ENCODE measurements at places on chromosomes 1 and 21.

DNA sequence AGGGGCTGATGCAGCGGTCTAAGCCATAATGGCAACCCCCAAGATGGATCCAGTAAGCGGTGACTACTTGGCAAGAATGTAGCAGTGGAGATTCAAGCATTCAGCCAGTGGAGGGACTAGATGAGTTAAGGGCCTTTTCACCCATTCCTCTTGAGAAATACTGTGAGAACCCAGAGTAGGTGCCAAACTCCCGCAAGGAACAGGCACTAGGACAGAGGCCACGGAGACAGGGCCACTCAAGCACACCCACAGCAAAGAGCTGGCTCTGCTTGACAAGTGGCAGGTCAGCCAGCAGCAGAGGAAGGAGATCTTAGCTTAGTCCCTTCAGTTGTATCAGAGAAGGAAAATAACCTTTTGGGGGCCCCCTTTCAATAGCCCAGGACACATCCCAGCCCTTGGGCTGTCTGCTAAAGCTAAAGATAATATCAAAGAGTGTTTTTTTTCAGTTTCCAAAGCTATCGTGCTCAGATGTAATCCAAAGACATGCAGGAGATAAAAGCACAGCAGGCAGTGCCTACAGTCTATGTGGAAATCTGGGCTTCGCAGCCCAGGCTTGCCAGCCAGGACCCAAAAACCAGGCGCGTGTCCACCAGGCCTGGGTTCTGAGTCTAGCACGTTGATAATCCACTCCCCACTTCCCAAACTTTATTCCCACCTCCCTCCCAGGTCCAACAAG, 62.0 kb upstream of the GOLT1A start:
- no peak for DNase-seq

DNA sequence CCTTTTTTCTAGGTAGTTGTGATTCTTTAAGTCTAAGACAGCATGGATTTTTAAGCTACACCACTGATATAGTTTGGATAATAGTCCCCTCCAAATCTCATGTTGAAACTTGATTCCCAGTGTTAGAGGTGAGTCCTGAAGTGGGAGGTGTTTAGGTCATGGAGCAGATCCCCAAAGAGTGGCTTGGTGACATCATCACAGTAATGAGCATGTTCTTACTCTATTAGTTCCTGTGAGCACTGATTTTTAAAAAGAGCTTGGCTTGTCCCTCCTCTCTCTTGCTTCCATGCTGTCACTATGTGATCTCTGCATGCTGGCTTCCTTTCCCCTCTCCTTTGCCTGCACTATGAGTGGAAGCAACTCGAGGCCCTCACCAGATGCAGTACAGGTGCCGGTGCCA, 115.5 kb downstream of the LEPR start:
- no peak for DNase-seq

- no peak for DNase-seq
Observed at GRCh38 chr1:212862111-212862690, 4.1 kb downstream of the FLVCR1 start.

GRCh38 chr1:200346700-200347099, 63.1 kb downstream of the ZNF281 start:
- no peak for DNase-seq

DNA sequence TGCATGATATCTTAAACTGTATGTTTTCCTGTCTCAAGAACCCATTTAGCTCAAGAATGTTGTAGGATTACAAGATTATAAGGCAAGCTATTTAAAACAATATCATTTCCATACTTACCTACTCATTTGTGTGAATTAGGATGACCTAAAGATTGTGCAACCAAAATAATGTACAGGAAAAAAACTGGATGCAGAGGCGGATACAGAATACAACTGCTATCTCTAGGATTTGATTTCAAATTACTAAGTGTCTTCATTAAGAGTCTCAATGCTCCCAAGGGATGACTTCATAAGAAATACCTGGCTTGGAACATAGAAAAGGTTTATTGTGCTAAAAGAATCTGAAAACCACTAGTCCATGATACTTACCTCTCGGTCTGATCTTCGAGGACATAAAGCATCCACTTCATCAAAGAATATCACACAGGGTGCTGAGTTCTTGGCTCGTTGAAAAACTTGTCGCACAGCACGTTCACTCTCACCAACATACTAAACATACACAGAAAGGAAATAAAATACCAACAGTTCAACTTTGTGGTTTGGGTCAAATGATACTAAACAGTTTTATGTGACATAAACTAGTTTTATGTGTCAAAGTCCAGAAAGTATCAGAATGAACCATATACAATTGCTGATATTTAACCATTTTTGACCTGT, 54.9 kb downstream of the NVL start:
- DNase-seq, result no peak

DNA sequence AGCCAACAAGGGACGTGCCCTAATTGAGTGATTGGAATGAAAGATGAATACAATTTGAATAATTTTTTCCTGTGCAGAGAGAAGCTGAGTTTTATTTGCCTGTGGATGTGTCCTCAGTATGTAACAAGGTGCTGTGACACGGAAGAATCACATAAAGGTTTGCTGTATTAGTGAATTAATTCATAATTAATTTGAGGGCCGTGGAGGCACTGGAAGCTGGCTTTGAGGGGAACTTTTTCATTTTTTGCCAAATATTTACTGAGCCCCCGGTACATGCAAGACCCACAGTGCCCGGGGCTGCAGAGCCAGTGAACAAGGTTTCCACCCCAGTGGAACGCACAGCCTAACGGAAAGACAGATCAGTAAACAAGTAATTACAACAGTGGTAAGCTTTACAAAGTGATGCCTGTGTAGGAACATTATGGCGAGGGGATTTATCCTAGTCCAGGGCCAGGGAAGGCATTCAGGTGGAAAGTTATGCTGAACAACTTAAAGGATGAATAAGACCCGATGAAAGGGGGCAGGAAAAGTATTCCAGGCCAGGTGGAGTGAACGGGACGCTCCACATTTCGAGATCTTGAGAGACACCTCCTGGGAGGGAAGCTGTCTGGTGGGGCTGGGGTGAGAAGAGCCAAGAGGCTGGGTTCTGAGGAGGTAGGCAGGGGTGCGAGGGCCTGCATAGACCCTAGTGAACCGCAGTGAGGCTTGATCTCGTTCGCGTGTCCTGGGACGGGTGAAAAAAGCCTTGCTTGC, 773 bp upstream of the RCC2 start:
- DNase-seq, result no peak

DNA sequence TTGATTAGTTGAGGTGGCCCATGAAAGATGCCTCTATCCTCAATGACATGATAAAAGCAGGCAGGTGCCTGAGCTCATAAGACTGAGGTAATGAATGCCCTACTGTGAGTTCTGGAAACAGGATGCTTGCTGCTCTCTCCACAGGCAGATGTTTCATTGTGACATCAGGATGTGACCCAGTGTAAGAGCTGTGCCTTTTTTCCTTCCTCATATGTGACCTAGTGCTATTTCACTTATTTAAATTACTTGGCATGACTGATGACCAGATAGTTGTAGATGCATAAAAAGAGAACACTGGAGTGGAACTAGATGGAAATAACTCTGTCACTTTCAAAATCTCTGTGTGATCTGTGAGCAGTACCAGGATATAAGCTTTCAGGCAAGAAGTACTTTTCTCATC, 31.9 kb downstream of the KIF14 start:
- DNase-seq, result no peak

- no peak for DNase-seq
Observed at GRCh38 chr1:28309702-28310101, 19.1 kb upstream of the MED18 start.

DNA sequence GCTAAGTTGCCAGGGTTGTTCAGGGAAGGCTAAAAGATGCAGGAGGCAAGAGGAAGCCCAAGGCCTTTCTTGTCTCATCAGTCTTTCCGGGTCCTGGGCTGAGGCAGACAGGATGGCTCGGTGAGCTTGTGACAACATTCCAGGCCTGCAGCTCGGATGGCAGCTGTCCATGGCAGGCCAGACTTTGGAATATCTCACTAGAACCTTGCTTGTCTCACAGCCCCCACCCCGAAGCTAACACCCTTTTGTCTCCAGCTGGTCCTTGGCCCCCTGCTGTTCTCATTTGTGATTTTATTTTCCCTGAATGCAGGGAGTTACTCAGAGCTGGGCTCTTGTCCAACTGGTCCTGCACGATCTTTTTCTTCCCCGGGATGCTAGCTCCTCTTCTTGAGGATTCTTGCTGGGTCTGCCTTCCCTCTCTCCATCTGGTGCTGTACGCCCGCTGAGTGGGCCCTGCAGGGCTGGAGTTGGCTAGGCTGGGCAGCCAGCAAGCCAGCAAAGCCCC, 477.2 kb upstream of the CAMK1G start:
- DNase-seq, result no peak

DNA sequence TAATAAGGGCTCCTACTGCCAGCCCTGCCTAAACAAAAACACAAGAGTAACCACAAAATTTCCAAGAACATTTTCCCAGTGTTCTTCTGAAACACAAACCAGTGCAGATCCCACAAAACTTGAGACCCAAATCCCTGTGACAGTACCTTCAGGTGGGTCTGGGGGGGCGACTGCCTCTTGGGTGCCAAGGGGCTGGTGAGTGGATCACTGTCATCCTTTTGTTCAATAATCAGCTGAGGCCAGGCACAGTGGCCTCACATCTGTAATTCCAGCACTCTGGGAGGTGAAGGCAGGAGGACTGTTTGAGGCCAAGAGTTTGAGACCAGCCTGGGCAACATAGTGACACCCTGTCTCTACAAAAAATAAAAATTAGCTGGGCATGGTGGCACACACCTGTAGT, 87.6 kb downstream of the GLIS1 start:
- no peak for DNase-seq

DNA sequence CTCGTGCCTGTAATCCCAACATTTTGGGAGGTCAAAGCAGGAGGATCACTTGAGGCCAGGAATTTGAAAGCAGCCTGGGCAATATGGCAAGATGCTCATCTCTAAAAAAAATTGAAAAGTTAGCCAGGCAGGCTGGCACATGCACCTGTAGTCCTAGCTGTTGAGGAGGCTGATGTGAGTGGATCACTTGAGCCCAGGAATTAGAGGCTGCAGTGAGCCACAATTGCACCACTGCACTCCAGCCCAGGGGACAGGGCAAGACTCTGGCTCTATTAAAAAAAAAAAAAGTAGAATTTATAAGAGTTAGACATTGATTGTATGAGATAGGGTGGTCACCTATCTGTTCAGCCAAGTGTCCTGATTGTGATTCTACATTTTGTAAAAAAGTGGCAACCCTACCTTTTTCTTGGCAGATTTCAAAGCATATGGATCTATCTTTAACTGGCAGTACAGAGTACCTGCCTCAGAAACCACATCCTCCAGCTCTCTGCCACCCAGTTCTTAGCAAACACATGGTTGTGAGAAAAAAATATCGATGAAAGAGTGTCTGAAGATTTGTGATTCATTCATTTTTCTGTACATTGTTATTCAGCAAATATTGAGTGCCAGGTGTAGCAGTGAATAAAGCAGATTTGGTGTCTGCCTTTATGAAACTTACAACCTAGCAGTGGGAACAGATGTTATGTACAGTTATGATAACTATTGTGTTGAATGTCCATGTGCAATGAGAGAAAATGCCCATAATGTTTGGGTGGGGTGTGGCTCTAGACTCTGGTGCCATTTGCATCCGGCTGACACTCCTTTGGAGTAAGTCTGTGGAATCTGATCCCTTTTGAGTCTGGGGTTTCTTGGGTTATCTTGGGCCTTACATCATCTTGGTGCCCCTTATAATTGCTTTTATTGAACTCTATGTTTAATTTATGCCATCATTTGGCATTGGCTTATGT, 82.5 kb downstream of the ST3GAL3 start:
- DNase-seq, result no peak

DNA sequence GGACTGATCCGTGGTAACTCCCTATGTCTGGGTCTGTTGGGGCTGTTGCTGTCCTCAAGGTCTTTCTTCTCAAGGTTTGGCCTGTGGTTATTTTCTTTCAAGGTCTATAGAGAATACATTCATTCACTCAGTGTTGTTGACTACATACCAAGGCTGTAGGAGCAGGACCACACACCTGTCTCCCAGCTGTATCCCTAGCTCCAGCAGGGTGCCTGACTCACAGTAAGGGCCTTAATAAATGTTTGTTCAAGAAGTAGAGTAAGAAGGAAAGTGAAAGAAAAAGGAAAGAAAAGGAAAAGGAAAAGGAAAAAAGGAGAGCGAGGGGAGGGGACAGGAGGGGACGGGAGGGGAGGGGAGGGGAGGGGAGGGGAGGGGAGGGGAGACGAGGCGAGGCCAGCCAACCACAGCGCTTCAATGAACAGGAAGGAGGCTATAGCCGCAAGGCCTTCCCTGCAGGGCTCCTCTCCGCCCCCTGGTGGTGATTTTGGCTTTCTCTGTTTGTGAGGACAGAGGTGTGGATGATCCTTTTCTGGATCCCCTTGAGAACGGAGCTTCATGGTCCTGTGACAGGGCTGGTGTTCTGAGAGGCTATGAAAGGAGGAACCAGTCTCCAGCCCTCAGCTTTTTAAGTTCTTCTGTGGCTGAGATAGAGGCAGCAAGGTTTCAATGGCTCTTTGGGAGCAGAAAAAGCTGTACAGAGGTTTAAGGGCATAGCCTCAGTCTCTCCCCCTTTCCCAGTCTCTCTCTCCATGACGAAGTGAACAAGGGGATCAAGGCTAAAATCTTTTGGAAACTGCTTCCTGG, 30.6 kb upstream of the LCE5A start:
- no peak for DNase-seq

DNA sequence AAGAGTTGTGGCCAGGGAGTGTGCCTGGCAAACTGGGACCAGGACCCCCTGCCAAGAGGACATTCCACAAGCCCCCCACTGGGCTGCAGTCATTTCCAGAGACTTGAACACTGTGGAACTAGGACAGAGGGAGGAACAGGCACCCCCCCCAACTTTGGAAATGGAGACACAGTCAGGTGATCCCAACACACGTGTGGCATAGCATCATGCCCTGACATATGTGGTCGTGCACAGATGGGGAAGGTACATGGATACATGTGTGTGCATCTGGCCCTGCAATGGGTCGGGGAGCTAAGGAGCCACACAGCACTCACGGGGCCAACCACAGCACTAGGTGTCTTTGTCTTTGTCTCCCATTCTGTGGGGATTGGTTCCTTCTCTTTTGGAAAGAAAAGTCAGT, 6.6 kb upstream of the TFF3 start:
- no peak for DNase-seq

DNA sequence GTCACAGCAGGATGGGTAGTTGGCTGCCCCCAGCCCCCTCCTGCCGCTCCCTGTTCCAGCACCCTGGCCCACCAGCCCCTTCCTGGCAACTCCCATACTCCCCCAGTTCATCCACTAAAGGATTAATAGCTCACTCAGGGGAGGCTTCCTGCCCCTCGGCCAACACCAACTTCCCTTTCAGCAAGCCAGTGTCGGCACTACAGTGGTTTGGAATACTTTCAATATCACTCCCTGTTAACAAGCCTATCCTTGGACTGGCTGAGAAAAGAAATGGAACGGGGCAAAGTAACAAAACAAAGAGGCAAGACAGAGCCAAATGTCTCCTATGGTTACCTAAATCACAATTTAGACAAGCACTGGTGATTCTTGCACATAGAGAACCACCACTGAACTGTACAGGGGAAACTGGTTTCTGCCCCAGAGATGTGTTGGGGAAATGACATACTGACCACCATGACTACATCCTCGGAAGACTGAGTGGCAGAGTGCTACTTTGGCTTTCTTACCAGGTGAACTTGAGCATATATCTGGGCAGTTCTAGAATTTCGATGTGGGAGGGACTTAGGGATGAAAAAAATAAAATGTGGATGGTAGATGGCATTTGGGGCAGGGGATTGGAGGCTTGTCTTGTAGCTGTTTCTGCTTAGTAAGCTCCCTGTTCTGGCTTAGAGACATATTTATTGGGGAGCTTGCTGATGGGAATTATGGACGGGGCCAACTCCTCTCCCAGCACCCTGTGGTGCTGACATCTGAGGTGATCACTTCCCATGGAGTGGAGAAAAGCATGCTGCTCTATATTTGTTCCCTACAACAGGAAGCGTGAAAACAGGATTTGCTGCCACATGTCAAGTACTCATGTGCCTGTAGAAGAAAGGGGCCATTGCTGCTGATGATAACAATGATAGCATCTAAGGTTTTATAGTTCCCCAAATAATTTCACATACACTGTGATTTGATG, 7.1 kb upstream of the CAPN2 start:
- no peak for DNase-seq
